ENCODE measurements at places on chromosomes 6 and 20.
A peak's percentile ranks its signal among the peaks of the same experiment; 100 is the strongest.

DNA sequence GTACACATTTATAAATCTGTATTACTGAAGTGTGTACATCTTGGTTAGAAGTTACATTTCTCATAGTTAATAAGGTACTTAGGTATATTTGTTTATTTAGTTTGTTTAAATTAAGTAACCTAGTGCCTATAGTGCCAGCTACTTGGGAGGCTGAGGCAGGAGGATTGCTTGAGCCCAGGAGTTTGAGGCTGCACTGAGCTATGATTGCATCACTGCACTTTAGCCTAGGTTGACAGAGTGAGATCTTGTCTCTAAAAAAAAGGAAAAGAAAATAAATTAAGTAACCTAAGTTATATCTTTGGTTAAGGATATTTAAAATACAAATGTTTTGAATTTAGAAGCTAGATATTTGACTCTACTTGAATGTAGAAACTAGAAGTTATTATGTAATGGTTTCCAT, 9.5 kb upstream of the AFG1L start:
- DNase-seq: no peak

DNA sequence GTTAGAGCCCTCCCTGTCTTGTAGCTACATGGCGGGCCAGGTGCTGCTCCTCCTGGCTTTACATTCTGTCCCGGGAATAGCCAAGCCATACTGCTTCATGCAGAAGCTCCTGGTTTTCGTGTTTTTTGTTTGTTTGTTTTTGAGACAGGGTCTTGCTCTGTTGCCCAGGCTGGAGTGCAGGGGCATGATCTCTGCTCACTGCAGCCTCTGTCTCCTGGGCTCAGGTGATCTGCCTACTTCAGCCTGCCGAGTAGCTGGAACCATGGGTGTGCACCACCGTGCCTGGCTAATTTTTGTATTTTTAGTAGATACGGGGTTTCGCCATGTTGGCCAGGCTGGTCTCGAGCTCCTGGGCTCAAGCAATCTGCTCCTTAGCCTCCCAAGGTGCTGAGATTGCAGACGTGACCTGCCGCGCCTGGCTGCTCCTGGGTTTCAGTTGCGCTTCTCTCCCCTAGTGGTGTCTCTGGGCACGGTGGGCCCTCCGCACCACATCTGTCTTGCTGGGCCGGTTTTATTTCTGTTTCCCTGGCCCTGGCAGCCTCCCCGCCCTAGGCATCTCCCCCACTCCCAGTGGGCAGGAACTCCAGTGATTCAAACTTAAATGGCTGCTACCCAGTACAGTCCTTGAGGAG, 12.9 kb downstream of the CDYL start:
- DNase-seq: no peak

DNA sequence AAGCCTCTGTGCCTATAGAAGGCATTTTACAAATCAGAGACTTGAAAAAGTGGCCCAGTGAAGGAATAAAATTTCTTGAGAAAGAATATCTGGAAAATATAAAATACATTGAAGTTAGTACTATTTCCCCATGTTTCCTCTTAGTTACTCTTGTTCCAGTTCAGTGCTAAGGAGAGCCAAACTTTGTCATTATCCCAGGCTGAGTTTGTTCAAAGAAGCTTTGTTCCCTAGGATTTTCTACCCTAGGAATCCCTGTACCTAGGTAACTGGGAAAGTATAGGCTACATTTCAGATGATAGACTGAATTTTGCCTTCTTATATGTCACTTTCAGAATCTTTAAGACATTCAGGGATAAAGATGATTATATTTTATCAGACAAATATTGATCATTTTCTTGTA, 1395.7 kb upstream of the MAP3K7 start:
- DNase-seq: no peak

DNA sequence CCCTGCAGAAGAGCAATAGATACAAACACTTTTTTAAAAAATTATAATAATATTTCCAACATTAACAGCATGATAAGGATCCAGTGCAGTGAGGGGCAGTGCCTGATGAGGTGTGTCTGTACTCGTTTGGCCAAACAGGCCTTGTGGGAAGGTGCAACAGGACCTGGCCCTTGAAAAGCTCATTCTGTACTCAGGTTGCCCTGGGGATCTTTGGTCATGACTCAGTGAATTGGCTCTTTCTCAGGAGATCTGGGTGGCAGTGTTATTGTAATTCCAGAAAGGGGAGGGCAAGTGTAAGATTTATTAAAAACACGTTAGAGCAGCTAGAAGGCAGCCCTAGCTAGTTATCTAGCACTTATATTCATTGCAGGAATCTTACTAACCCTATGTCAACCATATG, 2.9 kb upstream of the SPINT3 start:
- no peak for DNase-seq

GRCh38 chr20:4297127-4297826, 281.9 kb upstream of the RNF24 start:
- peak; percentile 73 for DNase-seq

GRCh38 chr20:8722277-8722928, 346.5 kb upstream of the PLCB4 start:
- DNase-seq: peak; percentile 35

All from right hindlimb (tissue), 1 donor.